ENCODE measurements at places on chromosomes 16 and 17.
A peak's percentile ranks its signal among the peaks of the same experiment; 100 is the strongest.

- DNase-seq = peak; percentile 86
Measured at GRCh38 chr17:10729334-10730193, at the start of gene TMEM220. TSS of gene TMEM220 (minus strand) at chr17:10730023. CDS start at chr17:10729851, 172 bp downstream.

GRCh38 chr16:86509759-86510464 is 415 bp upstream of the FOXF1 start:
- DNase-seq = peak; percentile 65

DNA sequence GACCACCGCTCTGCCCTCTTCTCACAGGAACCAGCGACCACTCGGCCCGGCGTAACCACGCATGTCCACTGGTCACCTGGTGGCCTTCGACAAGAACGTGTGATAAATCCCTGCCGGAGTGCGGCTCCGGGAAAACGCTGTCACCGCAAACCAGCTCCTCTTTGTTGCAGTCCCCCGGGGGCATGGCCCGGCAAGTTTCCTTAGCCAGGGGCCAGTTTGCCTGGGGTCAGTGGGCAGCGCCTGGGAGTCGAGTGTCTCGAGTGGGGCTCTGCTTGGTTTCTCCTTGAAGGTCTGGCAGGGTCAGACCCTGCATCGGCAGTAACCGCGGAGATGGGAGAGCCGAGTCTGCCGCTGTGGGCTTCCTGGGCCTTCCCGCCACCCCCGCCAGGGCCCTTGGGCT is 52.5 kb downstream of the JPH3 start:
- no peak for DNase-seq

DNA sequence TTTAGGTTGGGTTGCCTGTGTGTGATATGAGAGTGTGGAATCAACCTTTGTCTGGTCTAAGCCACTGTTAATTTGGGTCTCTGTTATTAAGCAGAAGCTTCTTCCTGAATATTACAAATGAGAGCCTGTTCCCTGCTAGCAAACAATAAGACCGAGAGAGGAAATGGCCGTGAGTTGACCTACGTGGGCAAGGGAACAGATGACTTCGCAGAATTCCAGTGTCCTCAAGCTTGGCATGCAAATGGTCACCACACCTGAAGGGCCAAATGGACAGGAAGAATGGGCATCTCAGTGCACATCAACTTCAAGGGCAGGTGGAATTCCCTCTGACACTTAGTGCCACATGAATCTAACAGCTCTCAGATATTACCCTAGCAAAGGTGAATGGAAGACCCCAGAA is 250.8 kb upstream of the FOXF1 start:
- DNase-seq = peak; percentile 13

DNA sequence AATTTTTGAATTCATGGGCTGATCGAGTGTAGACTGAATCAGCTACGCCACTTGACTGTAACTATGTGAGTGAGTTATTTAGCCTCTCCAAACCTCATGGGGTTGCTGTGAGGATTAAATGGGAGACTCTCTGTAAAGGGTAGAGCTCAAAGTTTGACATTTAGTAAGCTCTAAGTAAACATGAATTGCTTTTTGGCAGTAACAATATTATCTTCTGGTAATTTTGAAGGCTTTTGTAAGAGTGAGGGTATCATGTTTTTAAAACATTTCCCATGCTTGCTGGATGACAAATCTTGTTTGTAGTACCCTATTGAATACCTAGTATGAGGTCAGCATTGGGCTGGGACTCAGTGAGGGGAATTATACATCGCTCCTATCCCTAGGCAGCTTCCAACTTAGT is 35.3 kb downstream of the MRTFB start:
- DNase-seq = no peak

GRCh38 chr16:62764572-62764971 is 728.3 kb upstream of the CDH8 start:
- DNase-seq = no peak

GRCh38 chr17:16191604-16192003 is 23.7 kb downstream of the NCOR1 start:
- DNase-seq = peak; percentile 88

DNA sequence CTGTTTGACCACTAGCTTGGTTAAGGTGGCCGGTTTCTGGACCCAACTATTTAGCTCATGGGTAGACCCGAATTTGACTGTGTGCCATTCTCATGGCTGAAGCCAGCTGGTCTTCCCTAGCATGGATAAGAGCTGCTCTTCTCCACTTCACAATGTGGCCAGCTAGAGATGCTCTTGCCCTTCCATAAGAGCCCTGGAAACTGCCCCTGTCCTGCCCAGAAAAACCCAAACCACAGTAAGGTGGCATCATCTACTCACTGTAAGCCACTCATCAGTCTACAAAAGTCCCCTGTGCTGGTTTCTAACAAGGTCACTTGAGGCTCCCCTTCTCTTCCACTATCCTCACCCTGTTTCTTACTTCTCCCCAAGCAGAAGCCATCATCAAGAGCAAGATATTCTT is 165.1 kb downstream of the HS3ST2 start:
- DNase-seq = no peak

DNA sequence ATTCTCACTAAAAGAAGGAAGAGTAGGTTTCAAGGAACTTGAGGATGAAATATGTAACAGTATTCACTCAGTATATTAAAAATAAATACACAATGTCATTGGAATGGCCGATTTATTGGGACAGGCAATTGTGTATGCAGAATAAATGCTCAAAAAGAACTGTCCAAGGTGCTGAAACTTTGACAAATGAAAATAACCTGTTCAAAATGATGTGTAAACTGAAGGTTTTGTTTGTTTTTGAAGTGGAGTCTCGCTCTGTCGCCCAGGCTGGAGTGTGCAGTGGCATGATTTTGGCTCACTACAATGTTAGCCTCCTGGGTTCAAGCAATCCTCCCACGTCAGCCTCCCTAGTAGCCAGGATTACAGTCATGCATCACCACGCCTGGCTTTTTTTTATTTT is 318.7 kb upstream of the RBFOX1 start:
- DNase-seq = peak; percentile 13

DNA sequence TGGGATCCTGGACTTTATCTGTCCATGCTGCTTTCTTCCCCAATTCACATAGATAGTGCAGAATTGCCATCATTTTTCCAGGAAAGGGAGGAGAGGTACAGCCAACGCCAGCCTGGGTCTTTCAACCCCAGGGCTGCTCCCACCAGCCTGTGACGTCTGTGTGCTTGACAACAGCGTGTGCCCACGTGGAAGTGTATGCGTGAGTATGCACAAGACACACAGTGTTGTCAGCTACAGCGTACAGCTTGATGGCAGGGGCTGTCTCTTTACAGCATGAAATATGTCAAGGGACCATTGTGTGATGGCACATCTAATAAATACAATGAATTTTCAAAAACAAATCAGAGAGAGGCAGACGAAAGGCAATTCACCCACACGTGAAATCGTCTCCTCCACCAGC is 62.3 kb downstream of the GSG1L start:
- no peak for DNase-seq

DNA sequence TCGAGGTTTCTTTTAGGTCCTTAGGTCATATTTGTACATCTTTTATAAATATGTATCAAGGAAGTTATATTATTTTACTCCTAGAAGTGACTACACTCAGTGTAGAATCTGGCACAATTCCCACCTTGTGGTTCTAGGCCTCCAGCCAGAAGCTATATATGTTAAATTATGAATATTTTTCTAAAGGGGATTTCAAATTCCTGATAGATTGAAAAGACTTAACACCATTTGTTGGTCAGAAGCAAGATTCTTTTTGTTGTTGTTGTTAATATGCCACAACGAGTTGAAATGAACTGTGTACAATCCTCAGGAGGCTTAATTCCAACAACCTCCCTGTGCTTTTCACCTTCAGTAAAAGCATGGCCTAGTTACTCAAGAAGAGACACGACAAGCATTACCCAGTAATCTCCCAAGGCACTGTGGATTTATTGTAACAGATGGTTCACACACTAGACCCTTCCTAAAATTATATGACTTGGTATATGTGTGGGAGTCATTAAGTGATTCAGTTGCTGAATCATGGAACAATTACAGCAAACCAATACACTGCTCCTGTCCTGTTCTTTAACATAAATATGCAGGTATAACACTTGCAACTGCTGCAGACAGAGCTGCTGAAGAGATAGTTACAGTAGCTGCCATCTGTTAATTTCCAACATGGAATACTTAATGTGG is 964.4 kb upstream of the GOT2 start:
- no peak for DNase-seq

GRCh38 chr16:84614968-84615813 is 2.7 kb downstream of the COTL1 start:
- DNase-seq = peak; percentile 35

DNA sequence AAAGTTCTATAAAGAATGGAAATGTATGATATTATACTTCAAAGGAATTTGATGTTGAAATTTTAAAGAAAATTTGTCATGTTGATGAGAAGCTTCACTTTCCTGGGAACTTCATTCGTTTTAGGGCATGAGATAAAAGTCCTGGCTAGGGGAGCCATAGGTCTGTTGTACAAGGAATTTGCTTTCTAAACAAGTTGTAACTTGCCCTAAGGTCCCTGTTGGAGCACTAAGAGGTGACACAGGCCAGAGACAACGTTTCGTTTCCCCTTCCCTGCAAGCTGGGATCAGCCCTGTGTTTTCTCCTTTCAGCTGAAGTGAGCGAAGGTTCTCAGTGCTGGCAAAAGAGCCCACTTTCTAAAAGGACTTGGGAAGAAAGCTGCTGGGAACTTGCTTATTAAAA is 16.6 kb downstream of the PLD6 start:
- DNase-seq = no peak

GRCh38 chr17:83081684-83082201 is 2.3 kb downstream of the METRNL start:
- DNase-seq = no peak

GRCh38 chr16:27595993-27596392 is 46.0 kb downstream of the KATNIP start:
- peak; percentile 16 for DNase-seq

GRCh38 chr17:60315650-60316049 is 76.3 kb downstream of the USP32 start:
- DNase-seq = no peak

- DNase-seq = no peak
Measured at GRCh38 chr16:85840801-85841200, 41.3 kb downstream of the COX4I1 start.

GRCh38 chr17:31564883-31565301 is 173.4 kb downstream of the RAB11FIP4 start:
- DNase-seq = peak; percentile 26

- DNase-seq = no peak
Measured at GRCh38 chr17:16314859-16315258, 38.4 kb downstream of the CENPV start.

DNA sequence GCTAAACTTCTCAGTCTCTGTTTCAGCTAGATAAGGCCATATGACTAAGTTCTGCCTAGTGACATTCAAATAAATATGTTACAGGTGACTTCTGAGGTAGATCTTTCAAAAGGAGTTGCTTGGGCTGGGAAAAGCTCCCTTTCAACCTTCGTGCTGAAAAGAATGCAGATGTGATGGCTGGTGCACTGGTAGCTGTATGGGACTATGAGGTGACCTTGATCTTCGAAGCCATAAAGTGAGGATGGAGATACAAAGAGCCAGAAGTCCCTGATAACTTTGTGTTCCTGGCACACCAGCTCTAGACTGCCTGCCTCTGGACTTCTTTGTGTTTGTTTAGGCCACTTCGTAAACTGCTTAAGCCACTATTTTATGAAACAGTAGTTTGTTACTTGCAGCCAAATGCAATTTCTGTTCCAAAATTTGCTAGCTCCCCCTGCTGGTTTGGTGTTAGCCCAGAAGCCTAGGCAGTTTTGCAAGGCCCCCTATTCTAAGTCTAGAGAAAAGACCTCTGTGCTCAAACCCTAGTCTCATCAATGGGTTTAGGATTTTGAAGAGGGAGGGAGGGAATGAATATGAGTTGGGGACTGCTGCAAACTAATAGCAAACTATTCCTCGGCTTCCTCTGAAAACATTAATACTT is 23.3 kb upstream of the ERCC4 start:
- DNase-seq = peak; percentile 19

- DNase-seq = no peak
Measured at GRCh38 chr17:15431766-15432165, 35.7 kb downstream of the CDRT4 start.

GRCh38 chr17:71905376-71906031 is 215.3 kb upstream of the SOX9 start:
- DNase-seq = no peak

DNA sequence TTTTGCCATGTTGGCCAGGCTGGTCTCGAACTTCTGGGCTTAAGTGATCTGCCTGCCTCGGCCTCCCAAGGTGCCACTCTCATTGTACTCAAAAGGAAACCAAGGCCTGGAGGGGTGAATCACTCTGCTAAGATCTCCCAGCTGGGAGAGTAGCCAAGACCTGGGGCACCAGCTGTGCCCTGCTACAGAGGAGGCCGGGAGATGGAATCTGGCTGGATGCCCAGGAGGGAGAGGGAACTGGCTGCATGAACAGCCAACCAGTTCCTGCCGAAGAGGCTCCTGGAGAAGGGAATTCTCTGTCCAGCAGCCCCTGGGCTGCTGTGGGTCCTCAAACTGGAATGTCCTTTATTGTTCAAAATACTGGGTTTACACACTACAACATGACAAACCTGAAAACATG is 238.7 kb upstream of the CIBAR2 start:
- peak; percentile 96 for DNase-seq

DNA sequence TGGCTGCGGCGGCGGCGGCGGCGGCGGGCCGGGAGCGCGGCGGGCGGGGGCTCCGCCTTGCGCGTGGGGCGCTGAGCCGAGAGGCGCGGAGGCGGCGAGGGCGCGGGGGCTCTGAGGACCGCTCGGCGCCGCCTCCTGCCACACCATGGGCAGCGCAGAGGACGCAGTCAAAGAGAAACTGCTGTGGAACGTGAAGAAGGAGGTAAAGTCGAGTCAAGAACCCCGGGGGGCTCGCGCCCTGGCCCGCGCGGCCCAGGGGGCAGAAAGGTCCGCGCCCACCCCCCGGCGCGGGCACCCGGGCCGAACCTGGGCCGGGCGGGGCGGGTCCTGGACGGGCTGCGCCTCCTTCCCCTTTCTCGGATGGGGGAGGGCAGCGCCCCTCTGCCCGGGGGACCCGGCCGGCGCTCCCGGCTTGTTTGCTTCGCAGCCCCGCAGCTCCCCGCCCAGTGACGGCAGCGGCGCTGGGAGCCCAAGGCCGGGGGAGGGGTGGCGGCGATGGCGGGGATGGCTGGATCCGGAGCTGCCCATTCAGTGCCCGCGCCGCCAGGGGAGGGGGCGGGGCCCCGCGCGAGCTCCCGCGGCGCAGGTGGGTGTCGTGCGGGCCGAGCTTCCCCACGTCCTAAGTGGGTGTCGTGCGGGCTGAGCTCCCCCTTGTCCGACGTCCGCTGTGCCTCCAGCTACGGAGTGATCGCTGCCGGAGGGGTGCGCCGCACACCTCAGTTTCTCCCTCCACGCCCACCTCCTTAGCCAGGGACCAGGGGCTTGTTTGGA is 428 bp downstream of the SGSM2 start:
- DNase-seq = peak; percentile 69

DNA sequence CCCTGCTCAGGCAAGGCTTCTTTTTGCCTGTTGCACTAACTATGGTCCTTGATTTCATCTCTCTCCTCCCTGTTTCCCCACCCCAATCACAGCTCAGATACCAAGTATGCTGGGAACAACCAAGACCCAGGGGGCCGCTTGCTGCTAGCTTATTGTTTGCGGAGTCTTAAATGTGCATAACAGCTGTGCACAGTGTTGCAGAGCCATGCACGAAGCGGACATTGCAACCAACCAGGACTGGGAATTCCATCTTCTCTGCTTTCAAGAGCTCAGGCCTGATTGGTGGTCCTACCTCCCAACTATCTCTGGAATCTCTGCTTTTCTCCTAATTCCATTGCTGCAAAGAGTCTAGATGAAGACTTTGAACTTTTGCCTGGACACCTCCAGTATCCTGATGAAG is 281.3 kb upstream of the TNRC6C start:
- no peak for DNase-seq

GRCh38 chr17:68319410-68320162 is 28.3 kb downstream of the ARSG start:
- DNase-seq = no peak

- no peak for DNase-seq
Measured at GRCh38 chr17:43134774-43135453, 9.8 kb upstream of the BRCA1 start.
